Colonic mucosa (tissue), 4 donors: ENCODE measurements at places on chromosomes 3 and 15.

GRCh38 chr3:48467473-48468267 is 21.1 kb downstream of the ATRIP start:
- DNase-seq, result no peak

DNA sequence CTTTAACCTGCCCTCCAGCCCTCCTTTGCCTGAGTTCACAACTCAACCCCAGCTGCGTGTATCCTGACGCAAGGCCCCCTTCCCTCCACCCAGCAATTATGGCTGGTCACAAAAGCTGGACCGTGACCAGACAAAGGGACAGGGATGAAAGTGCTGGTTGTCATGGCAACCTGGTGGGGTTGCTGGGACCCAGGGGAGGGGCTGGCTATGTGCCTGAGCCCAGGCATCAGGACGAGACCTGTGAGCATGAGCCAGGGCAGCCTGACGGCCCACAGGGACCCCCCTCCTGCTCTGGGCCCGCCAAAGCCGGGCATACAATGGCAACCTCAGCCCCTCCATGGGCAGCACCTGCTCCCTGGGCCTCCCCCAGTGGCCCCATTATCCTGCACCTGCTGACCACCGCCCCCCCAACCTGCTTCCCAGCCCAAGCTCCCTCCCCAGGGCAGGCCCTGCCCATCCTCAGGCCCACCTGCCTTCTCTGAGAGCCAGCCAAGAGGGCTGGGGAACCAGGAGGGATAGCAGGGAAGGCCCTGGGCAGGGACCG is 4.5 kb upstream of the DNAH1 start:
- DNase-seq, result no peak

DNA sequence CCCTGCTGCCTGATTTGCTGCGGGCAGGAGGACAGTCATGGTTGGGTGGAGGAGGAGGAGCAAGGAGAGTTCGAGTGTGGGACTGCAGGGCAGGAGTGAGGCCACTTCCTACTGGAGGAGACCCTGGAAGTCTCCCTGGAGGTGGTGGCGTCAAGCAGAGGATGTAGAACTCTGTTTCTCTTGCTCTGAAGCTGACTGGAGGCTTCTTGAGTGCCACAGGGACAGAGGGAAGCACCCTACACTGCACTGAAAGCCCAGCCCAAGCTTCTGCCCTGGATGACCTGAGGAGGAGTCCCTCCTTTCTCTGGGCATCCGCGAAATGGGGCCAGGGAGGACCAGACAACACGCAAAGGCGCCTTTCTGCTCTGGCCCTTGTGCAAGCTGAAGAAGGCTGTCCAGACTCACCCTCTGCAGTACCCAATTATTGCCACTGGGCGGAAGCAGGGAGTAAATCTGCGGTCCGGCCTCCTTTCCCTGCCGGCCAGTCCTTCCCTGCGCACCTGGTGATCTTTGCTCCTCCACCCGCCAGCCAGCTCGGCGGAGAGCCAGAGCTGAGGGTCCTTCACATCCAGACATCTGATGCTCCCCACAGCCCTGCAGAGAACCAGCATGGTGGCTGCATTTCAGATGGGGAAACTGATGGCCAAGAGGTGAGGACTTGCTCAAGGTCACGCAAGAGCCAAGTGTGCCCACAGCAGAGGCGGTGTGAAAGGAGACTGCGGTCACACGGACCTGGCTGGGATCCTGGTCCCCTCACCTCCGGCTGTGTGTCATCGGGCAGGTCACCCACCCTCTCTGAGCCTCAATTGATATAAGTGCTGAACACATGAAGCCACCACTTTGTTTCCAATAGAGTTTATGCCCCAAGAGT is 207.1 kb downstream of the TBC1D2B start:
- peak; percentile 80 for DNase-seq

GRCh38 chr3:54146506-54147239 is 24.3 kb downstream of the CACNA2D3 start:
- peak; percentile 37 for DNase-seq

DNA sequence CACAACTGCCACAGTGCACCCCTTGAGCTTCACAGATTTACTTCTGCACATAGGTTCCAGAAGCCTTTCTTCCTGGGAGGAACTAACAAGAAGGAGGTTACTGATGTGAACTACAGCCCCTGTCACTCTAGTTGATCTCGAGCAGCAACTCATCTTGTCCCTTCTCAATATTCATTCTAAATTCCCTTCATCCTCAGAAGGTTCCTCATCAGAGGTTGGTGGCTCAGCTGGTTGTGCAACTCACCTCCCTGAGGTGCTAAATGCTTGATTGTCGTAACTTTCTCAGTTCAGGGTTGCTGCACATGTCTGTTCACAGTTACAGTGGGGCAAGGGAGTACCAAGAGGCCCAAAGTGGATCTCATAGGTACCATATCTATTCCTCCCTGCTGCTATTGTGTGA is 5.7 kb upstream of the A4GNT start:
- DNase-seq, result no peak

DNA sequence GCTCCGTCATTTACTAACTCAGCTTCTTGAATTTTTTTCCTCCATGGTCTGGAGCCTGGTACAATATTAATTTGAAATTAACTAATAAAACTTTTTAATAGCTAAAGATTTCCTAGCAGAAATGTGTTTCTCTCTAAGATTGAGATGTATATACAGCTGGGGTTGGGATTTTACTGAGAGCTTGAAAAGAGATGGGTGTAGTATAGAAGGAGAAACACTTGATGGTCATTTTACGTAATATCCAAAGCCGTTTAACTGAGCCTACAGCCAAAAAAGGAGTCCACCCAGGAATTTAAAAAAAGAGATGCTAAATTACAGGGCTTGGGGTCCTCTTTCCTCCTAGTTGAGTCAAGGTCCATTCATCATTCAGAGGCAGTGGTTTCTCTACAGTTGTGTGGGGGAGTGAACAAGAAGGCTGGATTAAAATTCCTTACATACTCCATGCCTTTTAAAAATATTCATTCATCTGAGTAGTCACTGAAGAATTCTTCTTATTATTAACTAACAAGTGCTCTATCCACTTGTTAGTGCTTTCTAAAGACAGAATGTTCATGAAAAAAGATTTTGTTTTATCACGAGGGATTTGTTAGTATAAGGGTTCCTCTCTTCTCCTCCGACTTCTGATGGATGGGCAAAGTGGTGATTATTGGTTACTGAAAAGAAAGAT is 255.3 kb upstream of the IL12A start:
- DNase-seq, result no peak

GRCh38 chr15:76837474-76837873 is 67.7 kb downstream of the SCAPER start:
- no peak for DNase-seq

- DNase-seq, result no peak
These were observed 23.0 kb upstream of the FURIN start for GRCh38 chr15:90845201-90845949.

DNA sequence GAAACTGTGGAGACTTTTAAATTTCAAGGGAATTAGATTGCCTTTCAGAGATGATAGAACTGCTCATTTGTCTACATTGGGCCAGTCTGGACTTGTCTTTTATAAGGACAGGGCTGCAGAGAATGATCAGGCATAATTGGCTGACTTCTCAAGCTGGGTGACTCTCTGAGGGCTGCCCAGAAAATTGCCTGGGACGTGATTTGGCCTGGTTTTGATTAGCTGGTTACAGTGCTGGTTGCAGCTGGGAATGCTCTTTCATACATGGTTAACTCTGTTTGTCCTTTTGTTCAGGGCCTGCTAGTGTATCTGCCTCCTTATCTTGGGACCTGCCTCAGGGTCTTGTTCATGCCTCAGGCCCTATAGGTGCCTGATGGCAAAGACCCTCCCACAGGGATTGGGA is 245.6 kb downstream of the CLSTN2 start:
- DNase-seq, result no peak

DNA sequence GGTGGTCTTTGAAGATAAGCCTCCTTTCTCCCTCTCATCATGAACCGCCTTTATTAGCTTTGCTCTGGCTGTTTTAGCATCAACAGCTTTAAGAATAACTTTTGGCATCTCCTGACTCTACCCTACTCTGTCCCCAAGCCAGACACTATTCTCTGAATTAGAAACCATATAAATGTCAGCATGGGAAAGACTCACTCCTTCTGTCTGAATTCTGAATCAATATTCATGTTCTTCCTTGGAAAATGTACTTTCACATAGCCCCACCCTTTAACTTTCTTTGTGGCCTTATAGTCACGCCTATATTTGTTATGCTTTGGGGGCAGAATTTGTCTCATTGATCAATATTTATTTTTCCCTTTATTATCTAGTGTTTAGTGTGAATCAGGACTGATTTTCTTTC is 131.7 kb upstream of the NR2E3 start:
- DNase-seq, result no peak

- no peak for DNase-seq
These were observed 10.1 kb downstream of the CEMIP start for GRCh38 chr15:80789296-80789695.

DNA sequence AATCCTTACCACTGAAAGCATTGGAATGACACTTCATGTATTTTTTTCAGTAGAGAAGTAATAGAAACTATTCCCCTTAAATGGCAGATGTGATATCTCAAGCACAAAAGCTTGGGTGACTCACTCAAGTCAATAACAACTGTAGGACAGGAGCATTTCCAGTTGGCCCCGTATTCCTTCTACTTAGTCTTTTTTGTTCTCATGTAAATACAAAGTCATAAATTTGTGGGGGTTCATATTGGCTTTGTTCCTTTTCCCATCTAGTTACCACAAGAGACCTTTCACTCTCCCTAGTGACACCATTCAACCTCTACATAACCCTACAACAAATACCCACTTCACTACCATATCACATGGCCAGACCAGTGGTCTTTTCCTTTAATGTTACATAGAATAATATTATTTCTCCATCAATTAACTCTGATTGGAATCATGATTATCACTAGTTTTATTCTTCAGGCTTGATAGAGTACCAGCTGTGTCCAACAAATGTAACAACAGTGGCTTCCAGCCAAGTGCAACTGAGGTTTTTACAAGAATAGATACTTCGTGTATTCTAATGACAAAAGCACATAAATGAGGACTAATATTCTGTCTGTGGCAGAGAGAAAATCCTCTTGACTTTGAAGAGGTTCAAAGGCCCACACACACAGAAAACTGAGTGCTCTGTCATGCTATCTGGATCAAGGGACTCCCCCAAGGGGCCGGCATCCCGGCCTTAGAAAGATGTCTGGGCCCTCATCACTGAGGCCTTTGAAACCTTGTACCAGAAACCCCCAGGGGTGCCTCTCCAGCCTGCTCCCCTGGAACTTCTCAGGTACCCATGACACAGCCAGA is 94.0 kb upstream of the THBS1 start:
- DNase-seq, result no peak

GRCh38 chr3:43966530-43966929 is 275.2 kb upstream of the TOPAZ1 start:
- DNase-seq, result no peak

GRCh38 chr3:46921041-46921440 is 43.5 kb downstream of the PTH1R start:
- DNase-seq, result no peak

- DNase-seq, result no peak
These were observed 26.9 kb upstream of the ZMAT3 start for GRCh38 chr3:179098388-179099077.

DNA sequence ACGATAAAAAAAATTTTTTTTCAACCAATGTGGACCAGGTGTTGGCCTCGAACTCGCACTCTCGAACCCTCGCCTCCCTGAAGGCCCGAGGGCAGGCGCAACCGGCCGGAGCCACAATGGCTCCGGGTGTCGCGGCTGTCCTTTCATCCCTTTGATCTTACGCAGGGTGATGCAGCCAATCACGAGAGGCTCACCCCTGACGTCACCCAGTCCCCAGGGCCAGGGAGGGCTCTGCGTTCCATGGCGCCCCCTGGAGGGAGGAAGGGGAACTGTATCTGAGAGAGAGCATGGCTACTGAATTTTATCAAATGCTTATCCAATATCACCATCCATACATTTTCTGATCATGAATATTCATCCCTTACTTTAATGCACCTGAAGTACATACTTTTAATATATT is 15.4 kb upstream of the GMNC start:
- DNase-seq, result no peak

DNA sequence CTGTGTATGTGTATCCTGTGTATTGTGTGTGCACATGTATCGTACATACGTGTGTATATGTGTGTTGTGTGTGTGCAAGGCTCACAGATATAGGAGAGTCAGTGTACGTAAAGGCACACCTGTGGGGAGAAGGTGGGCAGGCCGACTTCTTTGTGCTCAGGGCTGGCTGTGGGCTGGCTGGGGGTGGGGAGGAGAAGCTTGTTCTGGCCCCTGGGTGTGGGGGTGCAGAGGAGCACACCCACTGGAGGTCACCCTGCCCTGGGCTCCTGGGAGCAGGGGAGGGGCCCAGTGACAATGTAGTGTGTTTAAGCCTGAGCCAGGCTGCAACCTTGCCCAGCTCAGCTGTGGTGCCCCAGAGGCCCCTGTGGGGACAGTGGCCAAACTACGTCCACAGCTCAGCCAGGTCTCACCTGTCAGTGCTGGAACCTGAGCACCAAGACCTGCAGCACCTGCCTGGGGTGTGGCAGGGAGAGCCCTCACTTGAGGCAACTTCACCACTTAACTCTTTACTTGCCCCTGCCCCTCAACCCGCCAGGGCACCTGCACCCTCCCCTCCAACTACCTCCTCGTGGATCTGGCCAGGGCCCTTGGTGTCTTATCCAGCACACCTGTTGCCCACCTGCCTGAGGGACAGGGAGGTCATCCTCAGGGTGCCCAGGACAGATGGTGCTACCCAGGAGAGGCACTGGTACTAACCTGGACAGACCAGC is 2.6 kb upstream of the HHATL start:
- DNase-seq, result no peak

DNA sequence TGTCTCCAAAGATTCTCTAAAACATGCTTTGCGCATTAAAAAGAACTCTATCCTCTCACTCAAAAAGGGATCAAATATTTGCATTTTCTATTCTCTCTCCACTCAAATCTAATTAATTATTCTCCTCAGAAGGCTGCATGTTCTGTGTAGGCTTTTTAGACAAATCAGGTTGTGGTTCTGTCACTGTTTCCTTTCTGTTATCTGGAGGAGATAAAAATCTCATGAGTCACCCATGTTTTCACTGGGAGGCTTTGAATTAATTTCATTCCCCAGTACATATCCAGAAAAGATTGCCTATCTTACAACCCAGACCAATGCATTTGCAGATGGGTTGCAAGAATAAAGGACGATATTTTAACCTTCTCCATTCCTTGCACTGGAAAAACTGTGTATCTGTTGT is 446.5 kb downstream of the GRM7 start:
- DNase-seq, result no peak
